ENCODE measurements at places on chromosomes 3 and 15.
A peak's percentile ranks its signal among the peaks of the same experiment; 100 is the strongest.

- no peak for DNase-seq
Measured at GRCh38 chr3:179560791-179561190, 1.9 kb upstream of the ACTL6A start.

DNA sequence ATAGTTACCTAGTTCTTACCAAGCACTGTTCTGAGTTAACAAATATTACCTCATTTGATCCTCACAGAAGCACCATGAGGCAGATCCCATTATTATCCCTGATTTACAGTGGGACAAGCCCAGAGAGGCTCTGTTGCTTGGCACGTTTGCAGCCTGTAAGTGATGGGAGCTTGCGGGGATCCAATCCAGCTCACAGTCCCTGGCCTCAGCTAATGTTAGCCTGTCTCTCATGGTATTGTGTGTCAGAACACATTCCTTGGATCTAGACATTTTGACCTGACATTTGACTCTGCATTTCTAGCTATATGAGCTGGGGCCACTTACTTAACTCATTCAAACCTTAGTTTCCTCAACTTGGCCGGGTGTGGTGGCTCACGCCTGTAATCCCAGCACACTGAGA lies 246.9 kb upstream of the LRTM1 start:
- DNase-seq: no peak

DNA sequence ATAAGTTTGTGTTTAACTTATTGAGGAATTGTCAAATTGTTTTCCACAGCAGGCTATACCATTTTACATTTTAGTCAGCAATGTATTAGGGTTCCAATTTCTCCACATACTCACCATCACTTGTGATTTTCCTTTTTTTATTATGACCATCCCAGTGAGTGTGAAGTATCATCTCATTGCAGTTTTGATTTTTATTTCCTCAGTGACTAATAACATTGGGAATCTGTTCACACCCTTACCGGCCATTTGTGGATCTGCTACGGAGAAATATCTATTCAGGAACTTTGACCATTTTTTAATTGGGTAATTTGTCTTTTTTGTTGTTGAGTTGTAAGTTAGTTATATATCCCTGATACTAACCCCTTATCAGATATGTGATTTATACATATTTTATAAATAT lies 54.8 kb upstream of the LMCD1 start:
- no peak for DNase-seq

DNA sequence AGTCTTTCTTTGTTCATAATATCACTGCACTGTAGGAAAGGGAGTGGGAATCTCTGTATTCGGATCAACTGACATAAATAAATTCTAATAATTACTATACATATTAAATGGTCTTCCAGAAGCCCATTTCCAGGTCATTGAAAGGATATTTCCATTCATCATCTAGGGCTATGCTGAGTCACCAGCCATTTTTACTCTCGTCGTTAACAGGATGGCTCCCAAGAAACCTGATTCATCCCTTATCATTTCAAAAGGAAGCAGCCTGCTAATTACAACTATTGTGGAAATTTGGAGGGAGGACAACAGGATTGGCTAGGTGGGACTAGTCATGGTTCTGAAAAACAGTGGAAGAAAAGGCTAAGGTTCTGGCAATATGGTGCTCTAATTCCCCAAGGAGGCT lies 13.6 kb downstream of the GMNC start:
- no peak for DNase-seq

GRCh38 chr3:56826831-56827722 lies 25.3 kb upstream of the ARHGEF3 start:
- no peak for DNase-seq

DNA sequence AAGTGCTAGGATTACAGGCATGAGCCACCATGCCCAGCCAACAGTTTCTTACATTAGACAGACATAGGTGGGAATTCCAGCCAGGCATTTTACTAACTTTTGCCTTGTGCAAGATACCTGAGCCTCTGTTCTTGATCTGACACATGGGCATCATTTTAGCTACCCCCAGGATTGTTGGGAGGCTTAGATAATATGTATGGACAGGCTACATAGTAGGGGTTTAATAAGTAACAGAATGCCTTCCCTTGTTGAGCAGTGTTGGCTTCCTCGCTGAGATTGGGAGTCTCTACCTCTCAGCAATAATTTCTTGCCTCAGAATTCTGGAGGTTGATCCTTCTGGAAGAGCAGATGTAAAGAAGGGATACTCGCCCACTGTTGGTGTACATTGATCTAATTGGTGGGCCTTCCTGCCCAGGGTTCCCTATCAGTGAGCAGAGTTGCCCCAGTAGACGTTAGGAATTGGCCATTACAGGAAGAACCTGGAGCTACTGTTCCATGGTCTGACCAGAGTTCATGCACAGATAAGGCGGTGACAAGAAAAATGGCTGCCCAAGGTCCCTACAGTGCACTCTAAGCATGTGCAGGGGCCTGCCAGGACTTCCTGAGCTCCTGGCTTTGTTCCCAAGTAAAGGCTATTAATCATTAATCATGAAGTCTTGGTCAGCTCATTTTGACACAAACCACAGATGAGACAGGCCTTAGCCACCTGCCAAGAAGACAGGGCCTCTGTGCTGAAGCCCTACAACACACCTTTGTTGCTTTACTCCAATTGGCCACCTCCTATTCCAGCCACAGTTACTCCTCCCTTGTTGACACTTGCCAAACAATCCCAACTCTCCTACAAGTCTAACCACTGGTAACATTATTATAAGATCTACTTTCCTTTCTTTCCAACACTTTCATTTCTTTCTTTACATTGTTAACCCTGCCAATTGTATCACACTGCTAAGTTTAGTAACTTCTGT lies 5.0 kb upstream of the IL17RE start:
- no peak for DNase-seq

- DNase-seq: no peak
Measured at GRCh38 chr3:9422712-9423424, 25.5 kb downstream of the SETD5 start.

DNA sequence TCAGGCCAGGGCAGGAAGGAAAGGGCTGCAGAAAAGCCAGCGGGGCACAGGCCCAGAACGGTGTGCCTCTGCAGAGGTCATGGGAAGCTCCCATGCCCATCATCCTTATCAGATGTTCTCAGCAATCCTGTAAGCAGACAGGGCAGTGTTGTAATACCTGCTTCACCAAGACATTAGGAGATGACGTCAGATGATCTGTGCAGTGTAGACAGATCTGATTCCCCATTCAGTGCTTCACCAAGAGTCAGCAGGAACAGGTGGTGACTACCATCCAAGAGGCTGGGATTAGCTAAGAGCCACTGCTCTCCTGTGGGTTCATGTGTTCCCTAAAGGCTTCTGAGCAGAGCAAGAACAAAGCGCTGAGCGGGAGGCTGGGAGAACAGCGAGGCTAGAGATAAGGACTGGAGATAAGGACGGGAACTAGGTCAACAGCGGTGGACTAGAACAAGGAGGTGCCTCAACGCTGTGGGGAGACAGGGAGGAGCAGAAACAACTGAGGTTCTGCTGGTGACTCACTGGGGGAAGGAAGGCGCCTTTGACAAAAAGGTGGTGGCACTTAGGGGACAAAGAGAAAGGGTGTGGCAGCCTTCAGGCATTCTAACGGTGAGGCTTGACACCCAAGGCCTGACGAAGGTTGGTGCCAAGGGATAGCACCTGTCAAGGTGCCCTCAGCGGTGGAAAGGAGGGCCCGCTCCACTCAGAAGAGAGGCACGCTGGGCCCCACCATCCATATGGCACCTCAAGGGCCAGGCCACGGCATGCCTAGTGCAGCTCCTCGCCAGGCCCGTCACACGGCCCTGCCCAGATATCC lies 28.4 kb downstream of the CCDC12 start:
- peak; percentile 40 for DNase-seq

- DNase-seq: no peak
Measured at GRCh38 chr3:190089711-190090110, 31.0 kb downstream of the P3H2 start.

GRCh38 chr3:23085261-23085660 lies 117.9 kb upstream of the UBE2E2 start:
- DNase-seq: no peak

DNA sequence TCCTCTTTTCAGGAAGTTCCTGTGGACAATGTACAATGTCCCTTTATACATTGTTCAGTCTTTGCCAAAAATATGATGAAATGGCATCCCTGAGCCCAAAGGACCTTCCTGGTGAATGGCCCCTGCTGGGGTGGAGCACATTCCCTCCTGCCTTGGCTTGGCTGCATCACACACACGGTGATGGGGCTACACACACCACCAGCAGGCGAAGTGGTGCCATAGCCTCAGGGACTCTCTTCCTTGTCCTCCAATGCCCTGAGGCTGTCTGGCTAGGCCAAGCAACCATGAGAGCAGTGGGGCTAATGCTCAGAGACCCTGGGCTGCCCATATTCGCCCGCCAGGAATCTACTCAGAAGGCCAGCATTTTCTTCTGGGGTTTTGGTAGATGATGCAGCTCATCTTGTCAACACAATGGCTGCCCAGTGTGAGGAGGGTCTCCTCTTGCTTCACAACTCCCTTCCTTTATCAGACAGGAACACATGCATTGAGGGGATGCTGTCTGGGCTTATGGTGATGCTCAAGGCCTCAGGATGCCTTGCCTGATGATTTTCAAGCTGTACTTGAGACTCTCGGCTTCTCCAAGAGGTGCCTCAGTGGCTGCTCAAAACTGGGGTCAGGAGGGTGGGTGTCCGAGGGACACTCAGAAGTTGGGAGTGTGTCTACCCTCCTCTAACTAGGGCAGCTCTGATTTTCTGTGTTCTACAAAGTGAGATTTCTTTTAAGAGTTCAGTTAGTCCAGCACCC lies 40.9 kb upstream of the EPHB1 start:
- no peak for DNase-seq

DNA sequence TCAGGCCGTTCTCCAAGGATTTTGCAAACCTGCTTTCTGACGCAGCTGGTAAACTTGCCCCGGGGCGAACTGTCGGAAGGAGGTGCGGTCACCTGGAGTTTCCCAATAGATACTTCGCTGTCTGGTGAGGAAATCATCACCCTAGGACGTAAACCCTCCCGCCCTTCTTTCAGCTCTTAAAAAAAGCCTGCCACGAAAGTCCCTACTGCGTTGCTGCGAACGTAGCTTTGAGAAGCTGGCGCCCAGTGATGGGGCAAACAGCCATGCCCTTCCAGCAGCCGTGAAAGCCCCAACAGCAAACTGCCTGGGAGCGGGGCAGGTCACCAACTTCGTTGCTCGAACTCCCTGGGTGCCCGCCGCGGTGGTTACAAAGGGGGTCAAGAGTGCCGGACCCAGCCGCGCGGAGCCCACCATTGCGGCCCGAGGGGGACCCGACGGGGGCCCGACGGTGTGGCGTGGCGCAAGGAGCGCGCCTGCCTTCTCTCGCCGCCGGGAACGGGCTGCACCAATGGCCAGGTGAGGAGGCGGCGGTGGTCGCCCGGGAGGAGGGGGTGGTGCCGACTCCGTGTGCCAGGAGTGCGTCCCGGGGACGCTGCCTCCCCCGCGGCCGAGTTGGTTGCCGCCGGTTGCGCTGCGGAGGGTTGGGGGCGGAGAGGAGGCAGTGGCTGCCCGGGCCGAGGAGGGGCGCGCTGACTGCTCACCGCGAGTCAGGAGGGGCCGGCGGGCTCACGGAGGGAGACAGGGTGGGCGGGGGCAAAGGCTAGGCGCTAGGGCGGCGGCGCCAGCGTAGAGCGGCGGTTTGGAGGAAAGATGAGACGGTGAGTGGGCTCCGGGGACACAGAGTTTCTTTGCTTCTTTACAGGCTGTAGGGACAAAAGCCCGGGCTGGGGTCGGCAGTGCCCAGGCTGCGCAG lies at the start of gene PHLDB2:
Gene PHLDB2, plus strand, starts transcription at position 205 of the 913 bp plus-strand sequence. CDS start 24,813 bp downstream, outside the sequence.
- DNase-seq: peak; percentile 38

- no peak for DNase-seq
Measured at GRCh38 chr15:74613953-74614743, 1.5 kb upstream of the CLK3 start.

DNA sequence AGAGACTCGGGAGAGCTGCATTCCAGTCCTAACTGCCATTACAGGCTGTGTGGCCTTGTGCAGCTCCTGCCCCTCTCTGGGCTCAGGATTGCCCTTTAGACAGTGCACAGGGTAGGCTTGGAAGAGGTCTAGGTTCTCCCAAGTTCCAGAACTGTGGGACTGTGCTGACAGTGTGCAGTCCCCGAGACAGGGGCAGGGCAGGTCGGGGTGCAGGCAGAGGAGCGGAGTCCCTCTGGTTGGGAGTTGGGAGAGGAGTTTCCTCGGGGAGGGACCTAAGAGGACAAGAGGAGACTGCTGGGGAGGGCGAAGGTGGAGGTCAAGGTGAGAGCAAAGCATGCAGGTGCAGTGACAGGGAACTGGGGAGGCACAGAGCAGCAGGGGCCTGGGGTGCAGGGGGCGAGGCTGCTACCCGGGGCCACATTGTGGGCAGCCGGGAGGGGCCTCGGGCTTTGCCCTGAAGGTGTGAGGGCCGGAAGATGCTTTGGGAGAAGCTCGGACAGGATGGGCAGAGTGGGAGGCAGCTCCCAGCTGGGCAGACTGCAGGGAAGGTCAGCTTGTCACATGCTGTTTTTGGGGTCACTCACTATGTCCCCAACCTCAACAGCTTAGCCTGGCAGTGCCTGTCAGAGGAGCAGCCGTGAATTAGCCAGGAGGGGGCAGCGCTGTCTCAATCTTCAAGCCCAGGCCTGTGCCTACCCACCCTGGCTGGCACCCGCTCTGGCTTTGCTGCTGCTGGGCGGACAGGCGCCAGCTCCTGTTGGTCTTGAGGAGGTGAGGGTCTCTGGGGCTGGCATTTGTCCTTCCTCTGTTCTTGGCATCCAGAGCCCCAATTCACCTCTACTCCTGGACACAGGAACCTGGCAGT lies 15.4 kb upstream of the CSPG4 start:
- peak; percentile 45 for DNase-seq

DNA sequence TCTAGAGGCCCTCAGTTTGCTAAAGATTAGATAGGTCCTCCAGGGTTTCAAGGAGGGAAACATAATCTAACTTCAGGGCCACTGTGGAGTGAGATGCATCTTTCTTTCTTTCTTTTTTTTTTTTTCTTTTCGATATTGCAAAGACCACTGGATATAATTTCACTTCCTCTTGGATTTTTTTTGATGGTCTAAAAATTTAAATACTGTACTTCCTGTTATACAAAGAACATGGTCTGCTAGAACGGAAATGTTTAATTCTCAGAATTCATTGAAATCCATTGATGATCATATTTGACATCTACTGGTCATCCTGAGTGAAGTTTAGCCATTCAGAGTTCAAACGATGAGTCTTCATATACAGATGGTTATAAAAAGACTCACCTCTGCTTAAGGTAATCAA lies 808.8 kb upstream of the LMCD1 start:
- no peak for DNase-seq

GRCh38 chr3:39147711-39148434 lies 5.5 kb downstream of the CSRNP1 start:
- no peak for DNase-seq

- no peak for DNase-seq
Measured at GRCh38 chr3:167575000-167575600, 78.6 kb downstream of the WDR49 start.

DNA sequence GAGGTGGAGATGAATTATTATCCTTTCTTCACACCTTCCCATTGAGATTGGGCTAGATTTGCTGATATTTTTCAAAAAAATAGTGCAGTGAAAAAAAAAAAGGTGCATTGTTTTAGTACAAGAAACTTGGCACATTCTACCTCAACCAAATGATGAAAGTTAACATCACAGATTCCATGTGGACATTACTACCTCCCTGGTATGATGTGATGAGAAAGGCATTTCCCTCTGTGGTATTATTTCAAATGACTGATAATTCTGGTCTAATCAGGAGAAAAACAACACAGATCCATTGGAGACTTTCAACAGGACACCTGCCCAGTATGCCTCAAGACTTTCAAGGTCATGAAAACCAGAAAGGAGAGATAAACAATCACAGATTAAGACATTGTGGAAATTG lies 313.4 kb downstream of the BCHE start:
- DNase-seq: no peak

GRCh38 chr3:1703169-1703568 lies 395.5 kb upstream of the CNTN4 start:
- DNase-seq: no peak

Measured in activated CD8-positive, alpha-beta memory T cell treated with anti-CD3 and anti-CD28 coated beads for 4 hours (primary cell).